AG10803 (cell line): ENCODE measurements at places on chromosomes 11 and 22.
A peak's percentile ranks its signal among the peaks of the same experiment; 100 is the strongest.

DNA sequence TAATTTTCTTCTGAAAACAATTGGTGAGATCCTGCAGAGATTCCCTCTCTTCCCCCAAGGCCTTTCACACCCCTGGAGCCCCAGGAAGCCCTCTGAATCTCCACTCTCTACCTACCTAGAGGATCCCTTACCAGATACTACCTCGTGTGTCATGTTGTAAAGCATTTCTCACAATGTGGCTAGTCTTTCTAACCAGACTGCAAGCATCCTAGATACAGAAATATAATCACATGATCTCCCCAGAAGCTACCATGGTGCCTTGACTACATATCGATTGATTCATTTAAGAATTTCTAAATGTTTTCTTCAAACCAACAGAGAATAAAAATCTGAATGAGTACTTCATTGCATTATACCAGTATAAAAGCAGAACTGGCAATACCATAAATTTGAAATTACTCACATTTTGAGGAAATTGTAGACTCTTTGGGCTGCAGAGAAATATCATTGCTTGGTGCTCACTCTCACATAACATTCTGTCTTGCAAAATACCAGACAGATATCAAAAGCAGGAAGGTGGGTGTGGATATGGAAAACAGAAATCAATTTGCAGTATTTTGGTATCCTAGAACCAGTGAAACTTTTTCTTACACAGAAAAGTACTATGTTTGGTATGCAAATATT, 113.5 kb downstream of the MAML2 start:
- no peak for DNase-seq

DNA sequence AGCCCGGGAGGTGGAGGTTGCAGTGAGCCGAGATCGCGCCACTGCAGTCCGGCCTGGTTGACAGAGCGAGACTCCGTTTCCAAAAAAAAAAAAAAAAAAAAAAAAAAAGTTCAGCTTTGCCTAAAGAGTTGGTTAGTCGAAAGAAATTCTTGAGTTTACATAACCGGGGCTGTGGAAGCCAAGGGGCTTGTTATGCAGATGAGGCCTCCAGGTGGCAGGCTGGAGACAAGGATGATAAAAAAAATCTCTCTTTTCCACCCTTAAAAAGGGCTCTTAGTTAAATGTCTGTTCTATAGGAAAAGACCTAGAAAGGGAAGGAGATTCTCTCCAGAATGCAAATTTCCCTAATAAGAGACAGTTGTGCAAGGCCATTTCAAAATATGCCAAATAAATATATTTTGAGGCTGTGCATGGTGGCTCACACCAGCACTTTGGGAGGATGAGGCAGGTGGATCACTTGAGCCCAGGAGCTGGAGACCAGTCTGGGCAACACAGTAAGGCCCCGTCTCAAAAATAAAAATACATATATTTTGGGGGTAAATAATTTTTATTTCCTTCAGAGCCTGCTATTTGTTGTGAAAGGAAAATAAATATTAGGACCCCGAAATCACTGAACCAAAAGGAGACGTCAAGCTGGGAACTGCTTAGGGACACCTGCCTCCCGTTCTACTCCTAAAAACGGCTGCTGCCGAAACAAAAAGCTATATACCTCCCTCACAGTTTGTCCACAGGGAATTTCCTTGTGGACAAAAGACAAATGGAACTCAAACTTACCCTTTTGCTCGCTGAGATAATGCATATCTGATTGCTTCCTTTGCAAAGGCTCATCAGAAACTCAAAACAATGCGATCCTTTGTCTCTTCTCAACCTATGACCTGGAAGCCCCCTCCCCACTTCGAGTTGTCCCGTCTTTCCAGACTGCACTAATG, 2.4 kb upstream of the IFITM2 start:
- DNase-seq = peak; percentile 83

DNA sequence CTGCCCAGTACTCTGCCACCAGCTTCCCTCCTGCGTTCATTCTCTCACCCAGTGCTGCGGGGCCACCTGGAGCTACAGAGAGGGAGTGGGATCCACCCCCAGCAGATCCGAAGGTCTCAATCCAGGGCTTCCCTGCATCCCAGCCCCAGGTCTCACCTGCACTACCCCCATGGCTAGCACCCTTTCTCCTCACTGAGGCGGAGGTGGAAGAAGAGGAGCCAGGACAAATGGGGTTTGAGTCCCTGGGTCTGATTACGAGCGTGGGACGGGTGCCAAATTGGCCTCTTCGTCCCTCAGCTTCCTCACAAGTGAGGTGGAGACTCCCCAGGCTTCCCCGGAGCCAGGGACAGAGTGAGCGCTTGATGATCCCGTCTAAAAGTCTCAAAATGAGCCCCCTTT, 64.2 kb downstream of the NFAM1 start:
- no peak for DNase-seq

DNA sequence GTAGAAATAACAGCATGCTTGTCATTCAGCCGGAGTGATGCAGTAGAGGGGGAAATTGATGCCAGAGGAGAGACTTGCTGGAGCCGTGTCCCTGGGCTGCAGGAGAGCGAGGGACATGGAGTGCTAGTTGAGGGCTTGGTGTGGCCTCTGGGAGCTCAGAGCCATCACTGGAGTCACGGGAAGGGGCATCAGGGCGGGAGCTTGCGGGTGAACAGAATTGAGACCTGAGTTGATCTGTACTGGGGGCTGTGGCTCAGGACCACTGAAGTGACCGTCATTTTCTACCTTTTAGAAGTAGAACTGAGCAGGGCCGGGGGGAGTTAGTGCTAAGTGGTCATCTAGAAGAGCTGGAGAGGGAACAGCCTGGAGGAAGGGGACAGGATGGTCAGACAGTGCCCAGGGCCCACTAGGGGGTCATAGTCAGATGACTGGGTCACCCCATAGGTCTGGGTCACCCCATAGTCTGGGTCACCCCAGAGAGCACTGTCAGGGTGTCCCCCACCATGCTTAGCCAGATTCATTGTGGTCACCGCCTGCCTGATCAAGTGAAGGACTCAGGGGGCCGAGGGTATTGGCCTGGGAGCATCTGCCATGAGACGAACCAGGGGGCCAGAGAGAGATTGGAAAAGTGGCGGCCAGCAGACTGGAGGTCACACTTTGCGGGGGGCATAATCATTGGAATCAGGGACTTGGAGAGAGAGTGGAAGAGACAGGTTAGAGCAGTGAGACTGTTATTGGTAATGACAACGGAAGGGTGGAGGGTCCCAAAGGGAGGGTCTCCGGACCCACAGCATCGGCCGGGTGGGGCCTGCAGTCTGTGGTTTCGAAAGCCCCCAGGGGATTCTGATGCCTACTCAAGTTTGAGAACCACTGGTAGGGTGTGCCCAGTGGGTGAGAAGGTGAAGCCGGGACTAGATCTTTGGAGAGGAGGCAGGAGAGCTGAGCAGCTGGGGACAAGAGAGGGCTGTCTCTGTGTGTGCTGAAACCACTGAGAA, 15.2 kb downstream of the RIBC2 start:
- DNase-seq = no peak

- DNase-seq = no peak
These were observed 93.2 kb upstream of the TP53I11 start for GRCh38 chr11:45043755-45044475.

DNA sequence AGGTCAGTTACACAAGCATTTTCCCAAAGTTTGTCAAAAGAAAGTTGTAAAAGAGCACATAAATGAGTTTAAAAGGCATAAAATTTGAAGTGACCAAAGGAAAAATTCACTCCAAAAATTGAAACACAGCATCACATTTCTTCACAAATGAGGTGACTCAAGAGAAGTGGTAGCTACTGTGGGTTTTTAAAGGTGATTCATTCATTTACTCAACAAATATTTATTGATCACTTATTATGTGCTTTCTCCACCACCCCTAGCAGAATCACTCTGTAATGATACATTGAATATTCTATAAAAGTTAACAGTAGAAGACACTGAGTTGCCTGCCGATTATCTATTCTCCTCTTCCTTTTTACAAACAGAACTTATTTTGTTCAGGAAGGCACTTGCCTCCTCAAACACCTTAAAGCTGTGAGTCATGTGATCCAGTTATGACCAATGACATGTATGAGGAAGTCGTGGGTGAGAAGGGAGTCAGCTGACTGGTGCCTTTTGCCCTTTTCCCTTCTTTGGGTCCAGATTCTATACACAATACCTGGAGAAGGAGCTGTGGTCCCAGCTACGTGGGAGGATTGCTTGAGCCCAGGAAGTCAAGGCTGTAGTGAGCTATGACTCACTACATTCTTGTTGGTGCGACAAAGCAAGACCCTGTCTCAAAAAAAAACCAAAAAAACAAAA, 67.7 kb upstream of the CLNS1A start:
- DNase-seq = peak; percentile 15

- DNase-seq = peak; percentile 15
These were observed 12.3 kb downstream of the TANGO2 start for GRCh38 chr22:20033045-20033706.

DNA sequence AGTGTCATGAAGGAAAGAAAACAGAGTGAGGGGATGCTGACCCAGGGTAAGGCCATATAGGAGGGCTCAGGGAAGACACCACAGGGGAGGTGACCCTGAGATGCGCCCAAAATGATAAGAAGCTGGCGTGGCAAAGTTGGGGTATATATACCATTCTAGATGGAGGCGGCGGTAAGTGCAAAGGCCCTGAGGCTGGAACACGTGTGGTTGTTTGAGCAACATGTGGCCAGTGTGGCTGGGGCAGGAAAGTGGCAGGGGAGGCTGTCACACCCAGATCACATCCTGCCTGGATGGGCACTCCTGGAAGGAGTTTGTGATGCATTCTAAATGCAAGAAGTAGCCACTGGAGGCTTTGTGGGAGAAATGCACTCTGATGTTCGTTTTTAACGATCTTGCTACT, 70.2 kb downstream of the CYTH4 start:
- DNase-seq = no peak

- DNase-seq = peak; percentile 18
These were observed 97.6 kb downstream of the SLC36A4 start for GRCh38 chr11:93100211-93100610.

- DNase-seq = no peak
These were observed 1.8 kb upstream of the EHF start for GRCh38 chr11:34619062-34619516.

GRCh38 chr11:96306933-96307775, 35.8 kb downstream of the MAML2 start:
- peak; percentile 98 for DNase-seq

- peak; percentile 38 for DNase-seq
These were observed 7.4 kb downstream of the NDUFV1 start for GRCh38 chr11:67613960-67614715.
